ENCODE measurements at places on chromosomes 5 and 9. TPM values are rescaled to one million over a fixed set of nuclear protein-coding genes. Genes with fewer than 3 reads are reported as not detected.

CLK4 gene
- 34.0 TPM for total RNA-seq

ANKRD34B gene
- not detected for total RNA-seq

- H3K27me3 ChIP-seq, result no peaks in the 10 kb centered on the region
- H3K36me3 ChIP-seq, result no peaks in the 10 kb centered on the region
- no peaks in the 10 kb centered on the region for H3K4me1 ChIP-seq
- H3K27ac ChIP-seq, result no peak overlapping the region
- no peak for DNase-seq
Measured at GRCh38 chr9:133835262-133835901, 97.2 kb upstream of the SARDH start.

DNA sequence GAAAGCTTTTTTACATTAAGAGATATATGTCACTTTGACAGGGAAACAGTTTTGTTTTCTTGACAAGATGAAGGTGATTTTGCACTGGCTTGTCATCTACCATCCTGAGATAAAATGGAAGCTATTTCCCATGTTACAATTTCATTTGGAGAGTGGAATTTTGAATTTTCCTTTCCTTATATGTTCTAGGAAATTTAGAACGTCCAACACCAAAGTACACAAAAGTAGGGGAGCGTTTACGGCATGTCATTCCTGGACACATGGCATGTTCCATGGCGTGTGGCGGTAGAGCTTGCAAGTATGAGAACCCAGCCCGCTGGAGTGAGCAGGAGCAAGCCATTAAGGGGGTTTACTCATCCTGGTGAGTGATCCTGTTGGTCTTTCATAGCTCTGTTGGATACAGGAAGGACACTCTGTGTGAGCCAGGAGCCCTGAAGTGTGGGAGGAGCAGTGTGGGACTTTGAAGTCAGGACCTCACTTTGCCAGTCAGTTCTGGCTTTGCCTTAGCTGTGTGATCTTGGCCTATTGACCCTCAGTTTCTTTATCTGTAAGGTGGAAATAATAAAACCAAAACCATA lies 887 bp downstream of the PTPDC1 start:
- no peaks in the 10 kb centered on the region for H3K36me3 ChIP-seq
- DNase-seq, result no peak
- peaks cover 6% of the 10 kb centered on the region for H3K4me1 ChIP-seq
- H3K27me3 ChIP-seq, result no peaks in the 10 kb centered on the region
- H3K4me3 ChIP-seq, result no peak overlapping the region

DNA sequence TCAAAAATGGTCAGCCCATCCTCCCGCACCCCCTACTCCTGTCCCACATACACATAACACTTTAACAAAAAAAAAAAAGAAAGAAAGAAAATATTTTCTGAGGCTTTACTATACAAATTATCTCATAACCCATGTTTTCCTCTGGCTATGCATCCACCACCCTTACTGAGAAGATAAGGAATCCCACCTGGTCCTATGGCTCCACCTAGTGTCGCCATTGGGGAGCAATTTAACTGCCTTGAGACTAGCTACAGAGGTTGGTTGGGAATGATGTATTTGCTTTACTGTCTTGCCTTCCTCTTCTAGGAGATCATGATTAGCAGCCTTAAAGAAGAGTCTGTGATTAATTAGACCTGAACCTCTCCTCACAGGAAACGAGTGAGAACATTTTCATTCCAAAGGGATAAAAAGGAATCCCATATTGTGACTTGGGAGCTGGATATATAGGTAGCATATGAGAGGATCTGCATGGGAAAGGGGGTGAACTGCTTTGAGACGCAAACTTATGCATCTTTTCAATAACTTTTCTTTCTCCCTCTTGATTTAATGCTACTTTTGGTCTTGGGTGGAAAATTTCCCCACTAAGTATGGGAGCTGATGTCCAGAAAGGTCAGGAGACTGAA lies 77.7 kb upstream of the SELENOP start:
- no peak overlapping the region for H3K27ac ChIP-seq
- H3K36me3 ChIP-seq, result no peaks in the 10 kb centered on the region
- H3K4me3 ChIP-seq, result no peak overlapping the region
- peaks cover 6% of the 10 kb centered on the region for H3K27me3 ChIP-seq
- H3K4me1 ChIP-seq, result no peaks in the 10 kb centered on the region

BNIP1 gene
- total RNA-seq, result 23.2 TPM

- peaks cover 5% of the 10 kb centered on the region for H3K36me3 ChIP-seq
- no peak overlapping the region for H3K4me3 ChIP-seq
- DNase-seq, result no peak
- H3K27me3 ChIP-seq, result no peaks in the 10 kb centered on the region
- no peak overlapping the region for H3K27ac ChIP-seq
- H3K4me1 ChIP-seq, result no peaks in the 10 kb centered on the region
Measured at GRCh38 chr5:179776411-179776938, 17.3 kb upstream of the LTC4S start.

DNA sequence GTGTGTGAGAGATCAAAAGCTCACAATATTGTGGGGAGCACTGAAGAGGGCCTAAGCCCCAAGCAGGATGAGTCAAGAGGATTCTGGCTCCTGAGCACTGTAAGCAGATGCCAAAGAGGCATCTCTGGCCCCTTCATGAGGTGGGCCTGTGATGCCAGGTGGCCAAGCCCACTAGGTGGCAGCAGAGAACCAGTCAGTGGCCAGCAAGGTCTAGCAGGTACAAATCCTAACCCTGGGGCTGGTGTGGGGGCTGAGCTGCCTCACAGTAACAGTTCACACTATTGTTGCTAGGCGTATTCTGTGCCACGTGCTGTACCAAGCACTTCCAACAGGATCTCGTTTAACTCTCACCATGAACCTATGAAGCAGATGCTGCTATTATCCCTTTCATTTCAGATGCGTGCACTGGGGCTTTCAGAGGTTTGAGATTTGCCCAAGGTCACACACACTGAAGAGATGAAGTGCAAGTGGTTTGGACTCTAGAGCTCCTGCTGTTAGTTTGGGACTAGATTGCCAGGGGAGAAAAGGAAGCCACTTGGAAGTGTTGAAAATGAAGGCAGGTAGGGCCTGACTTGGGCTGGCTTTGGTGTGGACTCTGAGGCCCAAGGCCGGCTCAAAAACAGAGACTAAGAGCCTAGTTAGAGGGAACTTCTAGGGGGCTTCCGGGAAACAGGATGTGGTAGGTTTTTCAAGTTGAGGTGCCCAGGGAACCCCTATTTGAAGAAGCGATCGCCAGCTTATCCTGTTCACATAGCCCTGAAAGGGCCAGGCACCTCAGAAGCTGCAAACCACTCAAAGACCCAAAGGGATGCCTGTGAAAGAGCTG lies 4.4 kb upstream of the MLANA start:
- H3K4me1 ChIP-seq, result peaks cover 8% of the 10 kb centered on the region
- no peaks in the 10 kb centered on the region for H3K36me3 ChIP-seq
- no peak overlapping the region for H3K27ac ChIP-seq
- H3K4me3 ChIP-seq, result no peak overlapping the region

DNA sequence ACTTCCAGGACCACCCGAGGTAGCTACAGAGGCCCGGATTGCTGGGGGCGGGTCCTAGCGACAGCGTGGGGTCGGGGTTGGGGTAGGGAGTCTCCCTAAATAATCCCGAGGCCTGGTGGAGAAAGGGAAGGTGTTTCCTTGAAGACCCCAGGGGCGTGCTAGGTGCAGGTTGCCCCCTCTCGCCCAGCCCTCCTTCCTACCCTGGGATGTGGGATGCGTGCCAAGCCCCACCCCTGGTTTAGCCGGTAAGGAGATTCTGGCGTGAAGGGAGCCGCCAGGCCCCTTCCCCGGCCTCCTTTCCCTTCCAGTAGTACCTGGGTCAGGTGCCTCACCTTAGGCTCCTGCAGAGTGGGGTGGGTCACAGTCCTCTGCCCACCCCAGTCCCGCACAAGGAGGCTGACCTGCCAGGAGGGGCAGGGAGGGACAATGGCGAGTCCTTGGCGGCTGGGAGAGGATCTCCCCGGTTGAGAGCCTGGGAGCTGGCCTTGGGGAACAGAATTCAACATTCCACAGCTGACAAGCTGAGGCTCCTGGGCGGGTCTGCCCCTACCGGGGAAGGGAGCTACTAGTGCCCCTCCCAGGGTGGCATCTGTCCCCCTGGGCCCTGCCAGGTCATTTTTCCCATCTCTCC lies 674 bp downstream of the TSPAN17 start:
- peaks cover 52% of the 10 kb centered on the region for H3K4me1 ChIP-seq
- H3K27me3 ChIP-seq, result peaks cover 5% of the 10 kb centered on the region
- H3K27ac ChIP-seq, result peak overlapping the region; percentile 77
